Vagina (tissue), 2 donors: ENCODE measurements at places on chromosomes 16 and 17. TPM values are rescaled to one million over a fixed set of nuclear protein-coding genes. Genes with fewer than 3 reads are reported as not detected.

The LHX1 gene
- not detected for total RNA-seq

The PLEKHH3 gene
- total RNA-seq: 44.9 TPM

- H3K27ac ChIP-seq: peak overlapping the region; percentile 83
- H3K27me3 ChIP-seq: no peaks in the 10 kb centered on the region
- peaks cover 43% of the 10 kb centered on the region for H3K4me1 ChIP-seq
- no peak for DNase-seq
- H3K36me3 ChIP-seq: no peaks in the 10 kb centered on the region
Observed at GRCh38 chr17:56596691-56597494, 3.4 kb downstream of the NOG start.

DNA sequence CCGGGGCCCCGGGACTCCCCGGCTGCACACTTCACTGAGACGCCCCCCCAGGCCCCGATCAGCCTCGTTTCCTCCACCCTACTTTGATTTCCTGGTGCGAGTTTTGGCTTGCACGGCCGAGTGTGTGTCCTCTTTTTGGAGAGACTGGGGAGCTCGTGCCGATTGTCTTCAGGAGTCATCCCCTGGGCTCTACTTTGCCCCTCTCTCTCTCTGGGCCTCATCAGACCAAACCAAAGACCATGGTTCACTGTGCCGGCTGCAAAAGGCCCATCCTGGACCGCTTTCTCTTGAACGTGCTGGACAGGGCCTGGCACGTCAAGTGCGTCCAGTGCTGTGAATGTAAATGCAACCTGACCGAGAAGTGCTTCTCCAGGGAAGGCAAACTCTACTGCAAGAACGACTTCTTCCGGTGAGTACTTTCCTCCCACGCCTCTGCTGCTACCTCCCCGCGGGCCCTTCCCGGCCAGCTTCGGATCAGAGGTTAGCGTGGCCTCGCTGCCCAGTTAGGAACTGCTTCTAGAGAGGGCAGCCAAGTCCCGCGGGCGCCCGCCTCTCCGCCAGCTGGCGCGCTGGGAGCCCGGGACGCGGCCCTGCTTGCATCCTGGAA is 787 bp downstream of the LHX1 start:
- H3K27ac ChIP-seq: no peak overlapping the region
- DNase-seq: no peak
- H3K4me1 ChIP-seq: peaks cover 71% of the 10 kb centered on the region
- no peaks in the 10 kb centered on the region for H3K36me3 ChIP-seq
- peaks cover 73% of the 10 kb centered on the region for H3K27me3 ChIP-seq

DNA sequence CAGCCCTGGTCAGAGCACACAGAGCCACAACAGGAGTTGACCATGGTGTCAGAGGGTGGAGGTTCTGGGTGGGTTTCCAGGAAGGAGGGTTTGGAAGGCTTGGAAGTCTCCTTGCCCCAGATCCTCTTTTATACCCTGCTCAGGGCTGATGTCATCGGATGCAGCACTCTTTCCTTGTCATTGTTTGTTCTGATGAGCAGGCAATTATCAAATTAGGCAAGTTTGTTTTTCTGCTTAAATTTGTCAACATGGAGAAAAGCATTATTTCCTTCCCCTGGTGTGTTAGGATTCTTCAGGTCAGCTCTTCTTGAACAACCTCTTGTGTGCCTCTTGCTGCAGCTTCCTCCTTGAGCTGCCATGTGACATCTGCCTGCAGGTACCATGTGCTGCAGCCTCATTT is at the start of gene KRTAP4-4:
TSS of gene KRTAP4-4 (minus strand) at position 101 of the 400 bp plus-strand sequence. CDS start at position 44, 57 bp downstream.
- no peak for DNase-seq
- no peaks in the 10 kb centered on the region for H3K36me3 ChIP-seq
- H3K27me3 ChIP-seq: no peaks in the 10 kb centered on the region
- no peaks in the 10 kb centered on the region for H3K4me1 ChIP-seq

- no peak overlapping the region for H3K4me3 ChIP-seq
- no peaks in the 10 kb centered on the region for H3K27me3 ChIP-seq
- no peak for DNase-seq
- H3K27ac ChIP-seq: no peak overlapping the region
Observed at GRCh38 chr16:1932050-1933028, 10.7 kb downstream of the MSRB1 start.

- H3K27ac ChIP-seq: no peak overlapping the region
- H3K4me1 ChIP-seq: no peaks in the 10 kb centered on the region
- H3K27me3 ChIP-seq: no peaks in the 10 kb centered on the region
- H3K36me3 ChIP-seq: no peaks in the 10 kb centered on the region
- no peak overlapping the region for H3K4me3 ChIP-seq
- no peak for DNase-seq
Observed at GRCh38 chr16:55285586-55285985, 38.4 kb upstream of the IRX6 start.

DNA sequence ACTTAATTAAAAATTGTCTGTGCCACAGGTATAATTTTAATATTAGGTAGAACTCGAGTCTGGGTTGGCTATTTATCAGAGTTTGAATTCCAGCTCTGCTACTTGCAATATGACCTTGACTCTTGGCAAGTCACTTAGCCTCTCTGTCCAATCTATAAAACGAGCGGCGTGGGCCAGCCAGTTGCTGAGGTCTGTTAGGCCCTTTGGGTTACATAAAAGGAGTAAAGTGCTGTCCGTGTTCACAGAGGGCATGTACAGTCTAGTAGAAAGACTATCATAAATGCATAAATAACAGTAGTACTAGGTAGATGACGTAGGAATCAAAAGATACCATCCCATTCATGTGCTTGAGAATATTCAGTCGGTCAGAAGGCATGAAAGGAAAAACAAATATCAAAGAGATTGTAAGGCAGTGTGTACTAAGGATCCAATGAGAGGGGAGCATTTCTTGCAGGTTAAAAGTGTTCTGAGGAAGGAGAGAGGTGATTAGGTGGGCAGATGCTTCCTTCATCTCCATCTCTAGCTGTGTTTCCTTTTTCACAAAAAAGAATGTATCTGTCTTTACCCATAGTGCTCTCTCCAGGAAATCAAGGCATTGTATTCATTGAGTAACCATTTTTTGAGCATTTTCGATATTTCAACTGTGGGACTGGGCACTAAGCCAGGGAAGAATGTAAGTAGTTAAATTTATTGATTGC is 2.4 kb downstream of the TNRC6A start:
- H3K36me3 ChIP-seq: peaks cover 11% of the 10 kb centered on the region
- H3K4me1 ChIP-seq: peaks cover 68% of the 10 kb centered on the region
- H3K4me3 ChIP-seq: peak overlapping the region; percentile 97
- H3K27ac ChIP-seq: peak overlapping the region; percentile 69
- H3K27me3 ChIP-seq: no peaks in the 10 kb centered on the region

- no peaks in the 10 kb centered on the region for H3K4me1 ChIP-seq
- no peaks in the 10 kb centered on the region for H3K36me3 ChIP-seq
- H3K27ac ChIP-seq: no peak overlapping the region
- no peak for DNase-seq
Observed at GRCh38 chr16:81216706-81217105, 21.8 kb upstream of the BCO1 start.
